ENCODE measurements at places on chromosomes 12 and 14. TPM values are rescaled to one million over a fixed set of nuclear protein-coding genes. Genes with fewer than 3 reads are reported as not detected.
A peak's percentile ranks its signal among the peaks of the same experiment; 100 is the strongest.

DNA sequence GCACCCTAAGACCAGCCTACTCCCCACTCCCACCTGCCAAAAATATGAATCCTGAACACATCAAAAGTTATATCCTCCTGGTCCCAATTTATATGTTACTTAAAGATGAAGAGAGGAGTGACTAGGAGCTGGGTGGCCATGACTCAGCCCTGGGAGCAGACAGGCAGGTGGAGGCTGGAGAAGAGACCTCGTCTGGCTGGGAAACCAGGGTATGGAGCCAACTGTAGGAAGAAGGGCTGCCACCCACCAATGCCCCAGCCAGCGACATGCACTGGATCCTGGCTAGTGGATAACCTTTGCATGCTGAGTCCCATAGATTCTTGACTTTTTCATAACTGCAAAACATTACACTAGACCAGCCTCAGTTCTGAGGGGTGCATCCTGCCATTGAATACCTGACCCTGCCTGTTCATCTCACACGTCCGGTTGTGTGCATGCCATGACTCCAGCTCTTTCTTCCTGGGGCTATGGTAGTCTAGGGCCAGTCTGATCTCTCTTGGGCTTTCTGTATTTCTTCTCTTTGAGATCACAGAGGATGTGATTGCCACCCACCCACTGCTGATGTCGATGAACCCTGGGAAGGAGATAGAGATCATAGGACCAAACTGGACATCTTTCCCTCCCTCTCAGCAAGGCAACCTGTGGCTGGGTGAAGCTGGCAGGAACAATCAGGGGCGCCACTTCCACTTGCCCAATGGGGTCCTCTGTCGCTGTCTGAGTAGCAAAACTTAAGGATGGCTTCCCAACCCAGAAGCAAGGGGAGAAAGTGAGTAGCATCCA, 69.6 kb upstream of the DDX11 start:
- no peaks in the 10 kb centered on the region for H3K27me3 ChIP-seq
- no peak overlapping the region for H3K27ac ChIP-seq
- H3K36me3 ChIP-seq: no peaks in the 10 kb centered on the region
- peaks cover 3% of the 10 kb centered on the region for H3K4me1 ChIP-seq

GRCh38 chr12:54068418-54069070, 14.9 kb downstream of the HOXC4 start:
- no peak overlapping the region for H3K27ac ChIP-seq
- peaks cover 100% of the 10 kb centered on the region for H3K27me3 ChIP-seq
- no peaks in the 10 kb centered on the region for H3K36me3 ChIP-seq
- no peak for DNase-seq
- no peak overlapping the region for H3K4me3 ChIP-seq

The DIO2 gene
- 0.18 TPM for total RNA-seq

- no peaks in the 10 kb centered on the region for H3K4me1 ChIP-seq
- peak; percentile 82 for DNase-seq
- no peak overlapping the region for H3K4me3 ChIP-seq
- peaks cover 50% of the 10 kb centered on the region for H3K36me3 ChIP-seq
- H3K27me3 ChIP-seq: no peaks in the 10 kb centered on the region
Measured at GRCh38 chr12:119780786-119781434, 96.2 kb downstream of the CIT start.

DNA sequence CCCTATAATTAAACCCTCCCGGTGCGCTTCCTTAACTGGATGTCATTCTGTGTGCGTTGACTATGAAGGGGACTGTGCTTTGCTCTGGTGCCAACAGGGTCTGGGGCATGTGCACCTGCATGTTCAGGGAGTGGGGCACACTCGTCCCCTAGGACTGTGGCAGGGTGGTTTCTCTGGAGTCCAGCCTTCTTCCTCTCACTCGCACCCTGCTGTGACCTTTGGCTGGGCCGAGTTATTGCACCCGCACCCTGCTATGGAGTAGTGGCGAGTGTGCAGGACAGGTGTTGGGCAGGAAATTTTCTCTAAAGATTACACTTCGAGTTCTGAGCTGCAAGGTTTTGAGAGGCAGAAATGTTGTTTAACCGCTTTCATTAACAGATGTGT, 138.9 kb downstream of the PLXNC1 start:
- no peak overlapping the region for H3K4me3 ChIP-seq
- peaks cover 7% of the 10 kb centered on the region for H3K4me1 ChIP-seq
- DNase-seq: peak; percentile 45
- no peaks in the 10 kb centered on the region for H3K27me3 ChIP-seq
- H3K36me3 ChIP-seq: no peaks in the 10 kb centered on the region

DNA sequence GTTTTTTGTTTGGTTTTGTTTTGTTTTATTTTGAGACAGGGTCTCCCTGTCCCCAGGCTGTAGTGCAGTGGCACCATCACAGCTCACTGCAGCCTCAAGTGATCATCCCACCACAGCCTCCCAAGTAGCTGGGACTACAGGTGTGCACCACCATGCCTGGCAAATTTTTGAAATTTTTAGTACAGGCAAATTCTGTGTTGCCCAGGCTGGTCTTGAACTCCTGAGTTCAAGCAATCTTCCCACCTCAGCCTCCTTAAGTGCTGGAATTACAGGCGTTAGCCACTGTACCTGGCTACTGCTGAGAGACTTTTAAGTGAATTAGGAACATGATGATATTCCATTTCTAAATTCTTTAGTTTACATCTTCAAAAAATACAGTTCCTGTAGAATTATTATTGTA, 2.6 kb downstream of the LYZ start:
- no peak for DNase-seq
- peaks cover 8% of the 10 kb centered on the region for H3K4me1 ChIP-seq
- no peaks in the 10 kb centered on the region for H3K27me3 ChIP-seq
- H3K4me3 ChIP-seq: no peak overlapping the region
- H3K36me3 ChIP-seq: no peaks in the 10 kb centered on the region

DNA sequence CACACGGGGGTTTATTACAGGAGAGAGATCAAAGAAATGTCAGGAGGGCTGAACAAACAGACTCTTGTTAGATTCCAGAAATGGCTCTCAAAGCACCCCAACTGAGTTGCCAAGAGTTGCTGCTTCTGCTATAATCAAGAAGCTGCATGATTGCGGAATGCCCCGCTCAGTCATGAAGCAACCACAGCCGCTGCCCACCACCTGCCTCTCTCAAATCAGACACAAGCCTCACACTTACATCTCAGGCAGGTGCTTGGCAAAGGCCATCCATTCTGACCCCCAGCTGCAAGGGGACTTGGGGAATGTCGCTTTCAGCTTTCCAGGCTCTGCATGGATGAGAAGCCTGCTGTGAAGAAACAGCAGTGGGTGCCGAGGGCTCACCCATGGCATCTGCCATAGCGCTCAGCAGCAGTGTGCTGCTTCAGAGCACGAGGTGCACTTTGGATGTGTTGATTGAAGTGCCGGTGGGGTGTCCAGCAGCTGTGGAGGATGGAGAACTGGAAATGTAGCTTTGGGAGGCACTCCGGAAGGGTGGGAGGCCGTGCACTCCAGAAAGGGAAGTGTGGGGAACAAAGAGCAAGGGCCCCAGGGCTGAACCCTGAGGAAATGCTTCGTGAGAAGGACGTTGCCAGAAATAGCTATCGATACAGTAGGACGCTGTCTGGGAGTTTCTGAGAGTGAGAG, 37.7 kb downstream of the LRRC74A start:
- no peak overlapping the region for H3K27ac ChIP-seq
- H3K4me3 ChIP-seq: no peak overlapping the region
- no peak for DNase-seq

The CLEC1A gene
- not detected for total RNA-seq

DNA sequence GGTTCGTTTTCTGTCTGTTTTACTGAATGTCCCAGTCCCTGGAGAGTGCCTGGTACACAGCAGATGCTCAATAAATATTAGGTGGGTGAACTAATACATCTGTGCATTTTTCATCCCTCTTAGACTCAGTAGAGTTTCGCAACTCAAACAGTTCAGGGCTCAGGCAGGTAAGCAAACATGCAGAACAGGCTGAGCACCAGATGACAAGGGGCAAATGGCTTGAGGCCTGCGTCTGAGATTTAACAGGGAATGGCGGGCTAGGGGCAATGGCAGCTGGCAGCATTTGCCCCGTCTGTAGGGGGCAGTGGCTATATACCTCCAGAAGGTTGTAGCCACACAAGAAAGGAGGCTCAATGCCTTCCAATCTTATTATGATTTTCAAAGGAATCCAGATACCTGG, 8.6 kb upstream of the RAN start:
- no peak overlapping the region for H3K27ac ChIP-seq
- DNase-seq: peak; percentile 53
- no peaks in the 10 kb centered on the region for H3K27me3 ChIP-seq
- no peak overlapping the region for H3K4me3 ChIP-seq
- H3K4me1 ChIP-seq: no peaks in the 10 kb centered on the region
- H3K36me3 ChIP-seq: no peaks in the 10 kb centered on the region

GRCh38 chr12:2892246-2892645, 1.6 kb downstream of the TULP3 start:
- H3K27me3 ChIP-seq: no peaks in the 10 kb centered on the region
- H3K4me1 ChIP-seq: no peaks in the 10 kb centered on the region
- H3K4me3 ChIP-seq: peak overlapping the region; percentile 97
- DNase-seq: no peak

GRCh38 chr14:101525640-101526527, 35.4 kb upstream of the DIO3 start:
- peaks cover 10% of the 10 kb centered on the region for H3K4me1 ChIP-seq
- peak; percentile 63 for DNase-seq
- no peaks in the 10 kb centered on the region for H3K27me3 ChIP-seq

The BHLHE41 gene
- total RNA-seq: 0.11 TPM

DNA sequence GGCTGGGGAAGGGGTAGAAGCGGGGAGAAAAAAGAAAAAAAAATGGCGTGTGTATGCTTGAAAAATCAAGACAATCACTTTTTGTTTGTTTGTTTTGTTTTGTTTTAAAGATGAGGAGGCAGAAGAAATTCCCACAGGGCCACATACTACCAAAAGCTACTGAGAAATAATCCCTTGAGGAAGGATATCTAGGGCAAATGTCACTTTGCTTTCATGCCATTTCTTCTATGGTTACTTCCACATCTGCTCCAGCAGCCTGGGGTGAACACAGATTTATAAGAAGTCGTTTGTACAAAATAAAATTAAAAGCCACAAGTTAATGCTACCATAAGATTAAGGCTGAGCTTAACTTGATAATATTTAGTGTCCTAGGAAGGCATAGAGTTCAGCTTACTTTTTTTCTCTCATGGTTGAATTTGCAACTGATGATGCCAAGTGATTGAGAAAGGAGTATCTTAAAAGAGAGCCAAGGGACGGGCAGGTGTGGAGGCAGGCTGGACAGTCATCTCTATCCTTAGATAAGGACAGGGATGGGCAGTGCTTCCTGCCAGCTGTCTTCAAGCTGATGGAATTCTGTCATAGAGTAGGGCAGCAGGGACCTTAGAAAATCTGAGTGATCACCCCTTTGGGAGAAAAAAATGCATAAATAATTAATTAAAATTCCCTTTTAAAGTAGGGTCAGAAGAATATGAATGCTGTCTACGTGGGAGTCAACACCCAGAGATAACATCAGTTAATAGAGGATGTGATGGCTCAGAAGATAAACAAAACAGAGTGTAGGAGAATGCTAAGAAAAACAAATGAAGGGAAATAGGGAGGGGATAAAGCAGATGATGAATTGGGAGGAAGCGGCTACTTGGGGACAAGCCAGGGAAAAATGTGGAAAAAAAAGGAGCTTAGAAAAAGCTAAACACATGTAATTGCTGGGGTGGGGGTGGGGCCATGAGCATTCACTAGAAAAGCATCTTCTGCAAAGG, 57.1 kb downstream of the DYRK2 start:
- DNase-seq: no peak
- peaks cover 4% of the 10 kb centered on the region for H3K4me1 ChIP-seq
- no peak overlapping the region for H3K27ac ChIP-seq
- no peaks in the 10 kb centered on the region for H3K36me3 ChIP-seq
- H3K27me3 ChIP-seq: peaks cover 13% of the 10 kb centered on the region

Measured in endodermal cell (in vitro differentiated cells).